ENCODE measurements at places on chromosomes 4 and X.

GRCh38 chr4:114282937-114283336 is 303.5 kb upstream of the ARSJ start:
- DNase-seq = no peak

DNA sequence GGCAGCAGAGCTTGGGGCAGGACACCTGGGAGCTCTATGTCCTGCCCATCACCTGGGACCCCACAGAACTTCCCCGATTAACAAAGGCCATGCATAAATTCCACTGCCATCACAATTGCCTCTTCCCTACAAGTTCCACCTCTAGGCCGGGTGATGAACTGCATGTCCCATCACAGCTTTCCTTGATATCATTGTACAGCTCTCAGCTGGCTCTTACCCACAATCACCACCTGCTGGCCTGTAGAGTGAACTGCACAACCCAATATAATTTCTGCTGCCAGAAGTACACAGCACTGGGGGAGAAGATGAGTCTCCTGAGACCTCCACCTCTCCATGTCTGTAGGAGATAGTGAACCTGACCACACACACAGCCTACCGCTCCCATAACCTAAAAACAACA is 285.0 kb upstream of the AADAT start:
- no peak for DNase-seq

- no peak for DNase-seq
Measured at GRCh38 chr4:118759481-118759880, 74.3 kb downstream of the METTL14 start.

GRCh38 chr4:7043284-7044136 is at the start of gene TADA2B:
Gene TADA2B, plus strand, starts transcription at chr4:7043372. Its CDS starts 208 bp downstream, at chr4:7043580.
- DNase-seq = no peak

DNA sequence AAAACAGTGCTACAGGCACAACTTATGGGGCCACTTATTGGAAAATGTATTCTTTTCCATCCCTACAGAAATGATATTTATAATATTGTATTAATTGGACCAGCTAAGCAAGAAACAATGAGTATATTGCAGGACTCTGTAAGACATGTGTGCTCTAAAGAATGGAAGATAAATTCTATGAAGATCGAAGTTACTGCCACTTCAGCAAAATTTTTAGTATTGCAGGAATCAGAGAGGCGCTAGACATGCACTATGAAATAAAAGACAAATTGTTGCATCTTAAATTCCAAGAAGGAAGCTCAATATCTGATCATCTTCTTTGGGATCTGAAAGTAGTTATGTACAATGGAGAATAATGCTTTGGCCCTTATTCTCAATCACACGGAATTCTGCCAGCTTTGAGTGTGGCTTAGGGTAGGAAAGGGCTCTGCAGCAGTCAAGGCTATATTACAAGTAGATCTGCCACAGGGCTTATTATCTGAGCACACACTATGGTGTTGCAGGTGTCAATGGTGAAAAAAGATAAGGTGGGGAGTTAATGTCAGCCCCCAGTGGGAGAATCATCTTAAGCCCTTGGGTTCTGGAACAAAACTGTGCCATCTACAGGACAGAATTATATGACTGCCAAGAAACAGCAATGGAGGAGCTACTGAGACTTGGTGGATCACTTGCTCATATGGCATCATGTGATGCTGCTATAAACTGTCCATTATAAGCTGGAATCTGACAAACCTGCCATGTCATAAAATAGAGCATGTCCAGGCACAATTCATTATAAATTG is 334.0 kb upstream of the NDST3 start:
- no peak for DNase-seq

DNA sequence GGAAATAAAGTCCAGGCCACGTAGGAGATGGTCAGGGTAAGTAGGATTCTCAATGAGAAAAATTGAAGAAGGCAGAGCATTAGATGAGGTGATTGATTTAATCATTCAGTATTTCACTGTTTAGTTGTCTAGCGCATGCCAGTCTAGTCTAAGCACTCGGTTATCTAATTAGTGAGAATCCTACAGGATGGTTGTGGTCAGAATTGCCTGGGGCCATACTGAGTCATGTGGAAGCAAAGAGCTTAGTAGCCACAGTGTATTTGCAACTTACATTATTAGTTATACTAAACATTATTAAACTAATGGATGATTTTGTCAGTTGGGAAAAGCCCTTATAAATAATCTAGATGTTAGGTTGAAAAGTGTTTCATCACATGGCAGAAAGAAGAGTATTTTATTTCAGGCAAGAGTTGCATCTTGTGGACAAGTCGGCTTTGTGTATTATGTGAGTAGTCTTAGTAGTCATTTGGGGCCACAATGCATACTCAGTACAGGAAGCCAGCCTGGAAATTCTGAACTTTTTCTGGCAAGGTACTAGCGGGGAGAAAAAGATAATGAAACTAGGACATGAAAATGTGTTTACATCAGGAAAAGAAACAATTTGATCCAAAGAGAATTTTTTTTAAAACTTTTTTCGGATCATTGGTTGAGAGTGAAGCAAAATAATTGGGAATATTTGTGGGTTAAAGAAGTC is 31.9 kb downstream of the CPEB2 start:
- DNase-seq = no peak

GRCh38 chr4:83852085-83852451 is 316.2 kb downstream of the GPAT3 start:
- DNase-seq = peak; percentile 39

- no peak for DNase-seq
Measured at GRCh38 chrX:19448077-19448476, 67.2 kb downstream of the MAP3K15 start.

GRCh38 chr4:154623436-154623835 is 11.0 kb upstream of the FGG start:
- DNase-seq = no peak

DNA sequence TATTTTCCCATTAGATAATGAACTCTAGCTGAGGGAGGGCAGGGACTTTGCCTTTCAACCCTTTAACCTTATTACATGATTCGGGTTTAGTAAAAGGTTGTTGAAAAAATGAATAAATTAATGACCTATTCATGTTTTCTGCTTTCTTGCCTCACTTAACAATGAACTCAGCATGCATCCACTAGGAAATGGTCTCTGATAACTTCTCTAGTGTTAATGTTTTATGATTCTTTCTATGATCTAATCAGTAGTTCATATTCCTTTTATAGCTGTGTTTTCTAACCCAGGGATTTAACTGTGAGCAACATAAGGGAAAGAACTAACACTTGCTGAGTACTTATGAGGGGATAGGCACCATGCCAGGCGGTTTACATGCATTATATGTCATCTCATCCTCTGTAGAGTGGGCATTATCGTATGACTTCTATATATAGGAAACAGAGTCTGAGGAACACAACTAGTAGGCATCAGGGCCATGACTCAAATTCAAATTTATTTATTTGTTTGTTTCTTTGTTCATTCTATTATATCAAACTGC is 236.7 kb upstream of the MAB21L2 start:
- no peak for DNase-seq

All from GM04504 (cell line).